Kidney (tissue), 22 donors: ENCODE measurements at places on chromosomes 11 and 22. TPM values are rescaled to one million over a fixed set of nuclear protein-coding genes. Genes with fewer than 3 reads are reported as not detected.

The OR52H1 gene
- 0.57 TPM for total RNA-seq

The LIF gene
- total RNA-seq, result 10.7 TPM

The ART1 gene
- 0.31 TPM for total RNA-seq

The PHF21B gene
- 2.8 TPM for total RNA-seq

The MYEOV gene
- 2.6 TPM for total RNA-seq

The MPZL3 gene
- 10.0 TPM for total RNA-seq

DNA sequence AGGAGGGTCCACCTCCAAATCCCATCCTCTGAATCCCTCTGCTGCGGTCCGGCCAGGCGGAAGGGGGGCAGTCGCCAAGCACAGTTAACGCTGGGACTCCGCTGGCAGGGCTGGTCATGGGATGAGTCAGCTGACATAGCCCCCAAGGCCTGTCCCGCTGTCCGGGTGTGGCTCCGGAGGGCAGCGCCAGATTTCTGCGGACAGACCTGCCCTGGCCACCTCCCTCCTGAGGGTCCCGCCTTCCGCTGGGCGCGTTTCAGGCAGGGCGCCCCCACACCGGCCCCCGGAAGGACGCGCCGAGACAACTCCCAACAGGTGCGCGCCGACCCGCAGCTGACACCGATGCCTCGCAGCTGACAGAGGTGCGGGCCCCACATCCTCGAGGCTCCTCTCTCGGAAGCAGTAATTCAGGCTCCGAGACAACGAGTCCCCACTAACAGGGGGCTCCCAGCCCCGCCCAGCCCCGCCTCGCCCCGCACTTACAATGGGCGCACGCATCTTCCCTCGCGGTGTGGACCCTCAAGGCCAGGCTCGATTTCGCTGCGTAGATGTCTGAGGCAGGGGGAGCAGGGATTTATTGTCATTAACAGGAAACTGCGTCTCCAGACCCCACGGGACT is 607 bp downstream of the PLAAT3 start:
- DNase-seq, result peak; percentile 79

DNA sequence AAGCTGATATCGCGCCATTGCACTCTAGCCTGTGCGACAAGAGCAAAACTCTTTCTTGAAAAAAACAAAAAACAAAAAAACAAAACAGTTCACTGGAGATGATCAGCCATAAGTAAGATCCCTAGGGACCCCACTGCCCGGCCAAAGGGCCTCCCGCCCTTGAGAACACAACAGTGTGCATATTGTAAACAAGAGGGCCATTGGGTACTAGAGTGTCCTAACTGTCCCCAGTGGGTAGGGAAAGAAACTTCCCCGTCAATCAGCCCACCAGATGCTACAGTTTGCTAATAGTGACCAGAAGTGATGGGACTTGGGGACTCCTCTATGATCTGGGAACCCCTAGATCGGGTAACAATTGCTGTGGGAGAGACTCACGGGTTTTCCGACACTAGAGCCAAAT is 3.7 kb upstream of the ACY3 start:
- DNase-seq, result no peak

DNA sequence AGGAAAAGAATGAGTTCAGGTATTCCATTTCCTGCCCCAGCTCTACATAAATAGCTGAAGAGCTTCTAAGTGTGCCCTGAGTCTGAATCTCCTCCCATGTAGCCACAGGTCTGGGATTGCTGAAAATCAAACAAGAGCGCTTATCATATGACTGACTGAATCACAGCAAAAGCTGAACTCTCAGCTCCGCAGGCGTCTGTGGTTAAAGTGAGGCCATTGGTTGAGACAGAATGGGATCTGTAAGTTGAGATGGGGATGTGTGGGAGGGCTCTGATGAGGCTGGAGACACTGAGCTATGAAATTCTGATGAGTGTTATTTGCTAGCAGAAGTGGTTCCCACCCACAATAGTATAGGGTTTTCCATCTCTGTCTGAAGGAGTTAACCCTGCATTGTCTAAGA is 637.0 kb downstream of the OPCML start:
- peak; percentile 44 for DNase-seq

DNA sequence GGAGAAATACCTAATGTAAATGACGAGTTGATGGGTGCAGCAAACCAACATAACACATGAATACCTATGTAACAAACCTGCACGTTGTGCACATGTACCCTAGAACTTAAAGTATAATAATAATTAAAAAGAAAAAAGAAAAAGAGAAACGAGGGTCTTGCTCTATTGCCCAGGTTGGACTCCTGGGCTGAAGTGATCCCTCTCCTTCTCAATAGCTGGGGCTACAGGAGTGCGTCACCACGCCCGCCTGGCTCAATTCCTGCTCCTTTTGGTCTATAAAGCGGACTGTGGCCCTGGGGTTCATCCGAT is 521 bp upstream of the PTS start:
- DNase-seq, result no peak

GRCh38 chr11:114340311-114341131 is 44.3 kb downstream of the NNMT start:
- DNase-seq, result peak; percentile 52

DNA sequence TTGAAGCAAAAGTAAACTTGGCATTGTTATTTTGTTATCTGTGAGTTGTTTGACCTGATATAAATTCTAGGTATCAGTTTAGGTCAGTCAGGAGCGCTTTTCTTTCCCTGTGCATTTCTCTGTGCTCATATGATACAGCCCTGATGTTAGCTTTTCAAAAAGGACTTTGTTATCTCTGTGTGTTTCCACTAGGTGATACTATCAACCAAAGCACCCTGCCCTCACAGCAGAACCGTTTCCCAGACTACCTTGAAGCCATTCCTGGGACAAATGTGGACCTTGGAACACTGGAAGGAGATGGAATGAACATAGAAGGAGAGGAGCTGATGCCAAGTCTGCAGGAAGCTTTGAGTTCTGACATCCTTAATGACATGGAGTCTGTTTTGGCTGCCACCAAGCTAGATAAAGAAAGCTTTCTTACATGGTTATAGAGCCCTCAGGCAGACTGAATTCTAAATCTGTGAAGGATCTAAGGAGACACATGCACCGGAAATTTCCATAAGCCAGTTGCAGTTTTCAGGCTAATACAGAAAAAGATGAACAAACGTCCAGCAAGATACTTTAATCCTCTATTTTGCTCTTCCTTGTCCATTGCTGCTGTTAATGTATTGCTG is 87.7 kb upstream of the BIRC3 start:
- no peak for DNase-seq
